ENCODE measurements at places on chromosomes 2 and 18.

DNA sequence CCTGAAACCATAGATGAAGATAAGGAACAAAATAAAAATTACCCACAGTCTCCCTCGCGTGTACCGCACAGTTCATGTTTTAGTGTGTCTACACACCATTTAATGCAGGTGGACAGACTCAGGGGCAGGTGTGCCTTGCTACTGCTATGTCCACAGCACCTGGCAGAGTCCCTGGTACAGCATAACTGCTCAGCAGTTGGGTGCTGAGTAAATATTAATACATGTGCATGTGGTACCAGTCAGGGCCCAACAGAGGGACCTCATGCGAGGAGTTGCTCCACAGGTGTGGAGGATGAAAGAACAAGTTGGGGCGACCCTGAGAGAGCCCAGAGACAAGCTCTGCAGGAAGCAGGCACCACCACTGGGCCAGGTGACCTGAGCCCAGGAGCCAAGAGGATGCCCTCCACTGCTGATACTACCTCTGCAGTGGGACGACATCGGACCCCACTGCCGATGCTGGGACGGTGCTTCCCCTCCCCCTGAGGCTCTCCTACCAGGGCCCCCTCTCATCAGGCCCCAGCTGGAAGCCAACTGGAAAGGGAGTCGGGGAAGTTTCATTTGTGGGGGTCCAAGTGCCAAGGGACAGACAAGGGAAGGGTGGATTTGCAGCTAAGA lies 100.8 kb downstream of the NEDD4L start:
- no peak for DNase-seq

DNA sequence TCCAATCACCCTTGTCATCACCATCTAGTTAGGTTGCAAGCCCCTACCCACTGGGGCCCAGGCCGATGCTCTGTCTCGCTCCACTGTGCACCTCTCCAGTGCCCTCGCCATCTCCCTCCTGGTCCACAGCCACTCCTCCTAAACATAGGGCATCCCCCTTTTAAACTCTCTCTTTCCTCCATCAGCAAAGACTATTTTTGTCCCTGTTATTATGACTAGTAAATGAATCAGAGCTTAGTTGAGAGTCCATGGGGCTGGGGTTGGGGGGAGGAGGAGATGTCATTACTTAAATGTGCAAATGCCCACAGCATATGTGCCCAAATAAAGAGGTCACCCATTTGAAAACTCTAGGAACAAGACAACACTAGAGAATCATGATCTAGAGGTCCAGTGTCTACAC lies 167.4 kb downstream of the TRABD2A start:
- no peak for DNase-seq

- peak; percentile 13 for DNase-seq
Observed at GRCh38 chr2:176096986-176097819, 2.4 kb upstream of the HOXD12 start.

DNA sequence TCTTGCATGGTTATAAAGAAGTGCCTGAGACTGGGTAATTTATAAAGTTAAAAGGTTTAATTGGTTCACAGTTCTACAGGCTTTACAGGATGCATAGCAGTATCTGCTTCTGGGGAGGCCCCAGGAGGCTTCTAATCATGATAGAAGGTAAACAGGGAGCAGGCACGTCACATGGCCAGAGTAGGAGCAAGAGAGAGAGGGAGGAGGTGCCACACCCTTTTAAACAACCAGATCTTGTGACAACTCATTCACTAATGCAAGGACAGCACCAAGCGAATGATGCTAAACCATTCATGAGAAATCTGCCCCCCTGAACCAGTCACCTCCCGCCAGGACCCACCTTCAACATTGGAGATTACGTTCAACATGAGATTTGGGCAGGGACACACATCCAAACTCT lies 141.1 kb downstream of the EN1 start:
- DNase-seq: no peak

GRCh38 chr2:238187618-238188548 lies 15.6 kb downstream of the ILKAP start:
- DNase-seq: no peak

DNA sequence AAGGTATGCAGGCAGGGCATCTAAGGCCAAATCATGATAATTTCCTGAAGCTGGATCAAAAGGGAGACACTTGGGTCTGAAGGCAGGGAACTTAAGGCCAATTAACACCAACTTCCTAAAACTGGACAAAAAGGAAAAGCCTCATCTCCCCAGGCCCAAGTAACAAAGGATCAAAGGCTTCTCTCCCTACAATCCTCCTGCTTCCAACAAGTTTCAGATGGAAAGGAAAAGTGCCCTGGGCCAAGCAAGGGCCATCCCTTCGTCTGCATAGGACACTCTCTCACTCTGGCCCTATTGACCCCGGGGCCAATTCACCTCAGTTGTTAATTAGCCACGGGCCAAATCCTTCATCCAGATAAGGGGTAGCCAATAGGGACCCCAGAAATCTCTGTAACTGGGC lies 1335.8 kb upstream of the CDH2 start:
- DNase-seq: no peak

GRCh38 chr2:125085904-125086303 lies 1060.8 kb downstream of the CNTNAP5 start:
- DNase-seq: no peak

- no peak for DNase-seq
Observed at GRCh38 chr2:136119717-136120675, 2.0 kb upstream of the CXCR4 start.

GRCh38 chr2:80068038-80068731 lies 236.4 kb downstream of the LRRTM1 start:
- DNase-seq: no peak

DNA sequence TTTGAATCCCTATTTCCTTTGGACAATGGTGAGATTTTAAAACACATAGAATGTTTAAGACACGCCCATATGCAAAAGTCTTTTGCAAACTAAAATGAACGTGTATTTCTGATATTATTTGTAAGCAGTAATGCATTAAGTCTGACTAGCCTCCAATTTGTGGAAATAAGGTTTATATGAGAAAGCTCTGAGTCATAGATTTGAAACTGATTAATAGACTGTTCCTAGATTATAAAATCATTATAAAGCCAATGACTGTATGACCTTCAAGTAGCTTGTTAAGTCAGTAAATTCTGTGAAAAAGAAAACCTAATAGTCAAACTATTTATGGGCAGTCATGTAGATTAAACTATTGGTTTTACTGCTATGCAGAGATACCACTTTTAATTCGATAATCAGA lies 12.8 kb upstream of the EFEMP1 start:
- DNase-seq: no peak
